ENCODE measurements at places on chromosomes 5 and 9.

DNA sequence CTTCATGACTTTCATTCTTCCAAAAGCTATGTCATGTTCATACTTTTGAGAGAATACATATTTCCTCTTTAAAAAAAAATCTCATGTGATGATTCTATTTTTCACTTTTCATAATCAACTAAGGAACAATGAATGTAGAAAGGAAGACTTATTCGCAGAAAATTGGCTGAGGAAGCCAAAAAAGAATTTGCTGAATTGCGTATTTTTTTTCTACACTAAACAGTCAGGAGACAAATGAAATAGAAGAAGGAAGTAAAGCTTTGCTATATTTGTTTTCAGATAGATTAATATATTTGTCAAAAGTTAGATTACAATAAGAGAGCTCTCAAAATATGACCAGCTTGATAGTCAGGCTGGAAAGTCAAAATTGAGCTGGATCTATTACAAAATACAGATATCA lies 504.2 kb downstream of the ANXA1 start:
- no peak overlapping the region for H3K27ac ChIP-seq
- DNase-seq, result no peak
- H3K4me1 ChIP-seq, result peaks cover 2% of the 10 kb centered on the region

GRCh38 chr5:82354543-82354942 lies 76.4 kb upstream of the RPS23 start:
- no peak overlapping the region for H3K27ac ChIP-seq
- no peak overlapping the region for H3K4me3 ChIP-seq
- H3K4me1 ChIP-seq, result peaks cover 2% of the 10 kb centered on the region
- no peak for DNase-seq
- H3K27me3 ChIP-seq, result no peaks in the 10 kb centered on the region

GRCh38 chr9:97459326-97459725 lies 42.1 kb upstream of the TMOD1 start:
- no peak overlapping the region for H3K27ac ChIP-seq
- H3K4me3 ChIP-seq, result no peak overlapping the region
- no peaks in the 10 kb centered on the region for H3K27me3 ChIP-seq
- no peaks in the 10 kb centered on the region for H3K4me1 ChIP-seq
- H3K36me3 ChIP-seq, result no peaks in the 10 kb centered on the region

DNA sequence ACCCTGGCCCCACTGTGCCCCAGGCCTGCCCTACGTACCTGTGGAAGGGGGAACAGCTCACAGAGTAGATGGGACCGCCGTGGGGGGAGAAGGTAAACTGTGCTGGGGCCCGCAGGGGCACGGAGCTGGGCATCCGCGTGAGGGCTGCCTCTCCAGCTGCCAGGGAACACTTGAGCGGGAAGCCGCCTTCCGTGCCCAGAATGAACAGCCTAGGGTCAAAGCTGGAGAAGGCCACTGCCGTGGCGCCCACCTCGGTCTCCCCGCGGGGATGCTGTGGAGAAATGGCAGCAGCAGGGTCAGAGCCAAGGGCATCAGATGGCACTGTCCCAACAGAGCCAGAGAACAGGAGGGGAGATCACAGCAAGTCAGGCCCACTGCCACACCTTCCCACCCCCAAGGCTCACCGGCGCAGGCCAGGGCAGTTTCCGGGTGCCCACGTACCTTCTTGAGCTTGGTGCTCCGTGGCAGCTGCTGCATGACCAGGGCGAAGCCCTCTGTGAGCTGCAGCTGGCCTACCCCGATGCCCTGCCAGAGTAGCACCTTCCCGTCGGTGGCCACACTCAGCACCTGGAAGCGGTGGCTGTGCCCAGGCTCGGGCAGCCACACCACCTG lies 21.9 kb downstream of the DYNC2I2 start:
- no peak overlapping the region for H3K27ac ChIP-seq
- DNase-seq, result no peak
- no peaks in the 10 kb centered on the region for H3K4me1 ChIP-seq
- H3K36me3 ChIP-seq, result peaks cover 16% of the 10 kb centered on the region

GRCh38 chr5:147339313-147339712 lies 104.5 kb downstream of the STK32A start:
- no peak overlapping the region for H3K4me3 ChIP-seq
- no peaks in the 10 kb centered on the region for H3K4me1 ChIP-seq
- no peak overlapping the region for H3K27ac ChIP-seq
- H3K36me3 ChIP-seq, result no peaks in the 10 kb centered on the region
- DNase-seq, result no peak

GRCh38 chr9:137234758-137235423 lies 4.2 kb downstream of the SLC34A3 start:
- no peak for DNase-seq
- H3K27ac ChIP-seq, result no peak overlapping the region
- H3K36me3 ChIP-seq, result no peaks in the 10 kb centered on the region

GRCh38 chr5:58983526-58984452 lies 400.9 kb downstream of the RAB3C start:
- H3K4me1 ChIP-seq, result no peaks in the 10 kb centered on the region
- no peak for DNase-seq
- H3K27ac ChIP-seq, result no peak overlapping the region
- no peaks in the 10 kb centered on the region for H3K27me3 ChIP-seq
- no peak overlapping the region for H3K4me3 ChIP-seq
- H3K36me3 ChIP-seq, result no peaks in the 10 kb centered on the region

DNA sequence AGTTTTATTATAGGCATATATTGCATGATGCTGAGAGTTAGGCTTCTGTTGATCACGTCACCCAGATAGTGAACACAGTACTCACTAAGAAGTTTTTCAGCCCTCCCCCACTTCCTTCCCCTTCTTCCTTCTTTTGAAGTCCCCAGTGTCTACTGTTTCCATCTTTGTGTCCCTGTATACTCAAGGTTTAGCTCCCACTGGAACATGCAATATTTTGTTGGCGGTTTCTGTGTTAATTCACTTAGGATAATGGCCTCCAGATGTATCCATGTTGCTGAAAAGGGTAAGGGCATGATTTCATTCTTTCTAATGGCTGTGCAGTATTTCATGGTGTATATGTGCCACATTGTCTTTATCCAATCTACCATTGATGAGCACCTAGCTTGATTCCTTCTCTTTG lies 764.3 kb downstream of the MTRR start:
- H3K36me3 ChIP-seq, result no peaks in the 10 kb centered on the region
- no peak for DNase-seq
- H3K27me3 ChIP-seq, result no peaks in the 10 kb centered on the region
- no peaks in the 10 kb centered on the region for H3K4me1 ChIP-seq

DNA sequence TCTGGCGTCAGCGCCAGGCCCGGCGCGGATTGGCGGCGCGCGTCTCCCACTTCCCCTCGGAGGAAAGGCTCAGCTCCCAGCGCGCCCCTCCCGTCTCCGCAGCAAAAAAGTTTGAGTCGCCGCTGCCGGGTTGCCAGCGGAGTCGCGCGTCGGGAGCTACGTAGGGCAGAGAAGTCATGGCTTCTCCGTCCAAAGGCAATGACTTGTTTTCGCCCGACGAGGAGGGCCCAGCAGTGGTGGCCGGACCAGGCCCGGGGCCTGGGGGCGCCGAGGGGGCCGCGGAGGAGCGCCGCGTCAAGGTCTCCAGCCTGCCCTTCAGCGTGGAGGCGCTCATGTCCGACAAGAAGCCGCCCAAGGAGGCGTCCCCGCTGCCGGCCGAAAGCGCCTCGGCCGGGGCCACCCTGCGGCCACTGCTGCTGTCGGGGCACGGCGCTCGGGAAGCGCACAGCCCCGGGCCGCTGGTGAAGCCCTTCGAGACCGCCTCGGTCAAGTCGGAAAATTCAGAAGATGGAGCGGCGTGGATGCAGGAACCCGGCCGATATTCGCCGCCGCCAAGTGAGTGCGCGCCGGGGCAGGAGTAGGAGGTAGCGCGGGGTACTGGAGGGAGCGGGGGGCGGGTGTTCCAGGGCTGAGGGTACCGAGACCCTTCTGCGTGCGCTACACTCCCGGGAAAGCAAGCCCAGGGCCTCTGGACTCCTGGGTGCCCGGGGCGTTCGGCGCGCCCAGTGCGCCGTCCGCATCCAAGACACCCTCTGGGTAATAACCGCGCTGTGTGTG lies at the start of gene MSX2:
MSX2 (plus strand) TSS at position 99 of the 777 bp plus-strand sequence; CDS start at position 177, 78 bp downstream.
- peaks cover 2% of the 10 kb centered on the region for H3K36me3 ChIP-seq
- H3K4me3 ChIP-seq, result peak within 1 kb of the TSS; percentile 90
- peaks cover 23% of the 10 kb centered on the region for H3K4me1 ChIP-seq
- DNase-seq, result peak; percentile 97

DNA sequence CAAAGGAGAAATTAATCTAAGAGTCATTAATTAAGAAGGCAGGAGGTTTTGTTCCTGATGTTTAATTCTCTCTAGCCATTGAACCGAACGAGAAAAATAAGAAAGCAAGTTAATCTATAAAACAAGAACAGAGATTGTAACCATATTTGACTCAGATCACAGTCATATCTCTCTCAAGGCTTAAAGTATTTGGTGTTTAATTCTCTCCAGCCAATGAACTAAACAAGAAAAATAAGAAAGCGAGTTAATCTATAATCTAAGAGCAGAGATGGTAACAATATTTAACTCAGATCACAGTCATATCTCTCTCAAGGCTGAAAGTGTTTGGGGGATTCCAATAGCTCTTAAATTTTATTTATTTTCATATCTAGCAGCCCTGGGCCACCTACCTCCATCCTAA lies 74.4 kb upstream of the SHISAL2B start:
- H3K27me3 ChIP-seq, result no peaks in the 10 kb centered on the region
- no peaks in the 10 kb centered on the region for H3K4me1 ChIP-seq
- no peak for DNase-seq
- H3K27ac ChIP-seq, result no peak overlapping the region
- H3K36me3 ChIP-seq, result no peaks in the 10 kb centered on the region

DNA sequence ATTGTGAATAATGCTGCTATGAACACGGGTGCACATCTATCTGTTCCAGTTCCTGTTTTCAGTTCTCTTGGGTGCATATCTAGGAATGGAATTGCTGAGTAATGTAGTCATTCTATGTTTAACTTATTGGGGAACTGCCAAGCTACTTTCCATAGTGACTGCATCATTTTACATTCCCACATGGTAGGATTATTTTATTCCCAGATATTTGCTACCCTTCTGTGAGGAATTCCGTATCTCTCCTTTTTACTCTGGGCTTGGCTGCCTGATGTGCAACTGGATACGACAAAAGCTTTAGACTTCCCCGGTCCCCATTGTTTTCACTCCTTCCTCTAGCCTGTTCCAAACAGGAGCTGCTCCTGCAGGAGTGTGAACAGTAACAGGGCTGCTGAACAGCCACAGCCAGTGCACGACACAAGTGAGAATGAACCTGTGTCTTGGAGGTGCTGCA lies 7.2 kb downstream of the TAS2R1 start:
- no peaks in the 10 kb centered on the region for H3K36me3 ChIP-seq
- no peaks in the 10 kb centered on the region for H3K27me3 ChIP-seq
- no peak overlapping the region for H3K4me3 ChIP-seq
- no peak for DNase-seq
- no peak overlapping the region for H3K27ac ChIP-seq
- peaks cover 9% of the 10 kb centered on the region for H3K4me1 ChIP-seq

DNA sequence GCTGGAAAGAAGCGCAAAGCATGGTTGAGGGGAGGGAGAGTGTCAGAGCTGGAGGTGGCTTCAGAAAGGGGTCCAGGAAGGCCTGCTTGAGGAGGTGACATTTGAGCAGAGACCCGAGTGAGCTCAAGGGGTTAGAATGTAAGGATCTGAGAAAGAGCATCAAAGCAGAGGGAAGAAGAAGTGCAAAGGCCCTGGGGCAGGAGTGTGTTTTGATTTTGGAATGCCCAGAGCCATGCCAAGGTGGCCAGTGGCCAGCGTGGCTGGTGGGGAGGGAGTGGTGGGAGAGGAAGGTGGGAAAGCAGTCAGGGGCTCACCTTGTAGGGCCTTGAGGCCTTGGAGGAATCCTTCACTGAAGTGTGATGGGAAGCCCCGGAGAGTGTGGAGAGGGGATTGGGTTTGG lies 15.4 kb downstream of the FGF18 start:
- DNase-seq, result no peak
- no peak overlapping the region for H3K27ac ChIP-seq
- H3K4me1 ChIP-seq, result peaks cover 4% of the 10 kb centered on the region
- H3K36me3 ChIP-seq, result no peaks in the 10 kb centered on the region

- no peak overlapping the region for H3K4me3 ChIP-seq
- no peaks in the 10 kb centered on the region for H3K36me3 ChIP-seq
- DNase-seq, result no peak
- no peaks in the 10 kb centered on the region for H3K4me1 ChIP-seq
- H3K27me3 ChIP-seq, result no peaks in the 10 kb centered on the region
- H3K27ac ChIP-seq, result no peak overlapping the region
Measured at GRCh38 chr5:122426301-122426700, 114.3 kb downstream of the SNCAIP start.

DNA sequence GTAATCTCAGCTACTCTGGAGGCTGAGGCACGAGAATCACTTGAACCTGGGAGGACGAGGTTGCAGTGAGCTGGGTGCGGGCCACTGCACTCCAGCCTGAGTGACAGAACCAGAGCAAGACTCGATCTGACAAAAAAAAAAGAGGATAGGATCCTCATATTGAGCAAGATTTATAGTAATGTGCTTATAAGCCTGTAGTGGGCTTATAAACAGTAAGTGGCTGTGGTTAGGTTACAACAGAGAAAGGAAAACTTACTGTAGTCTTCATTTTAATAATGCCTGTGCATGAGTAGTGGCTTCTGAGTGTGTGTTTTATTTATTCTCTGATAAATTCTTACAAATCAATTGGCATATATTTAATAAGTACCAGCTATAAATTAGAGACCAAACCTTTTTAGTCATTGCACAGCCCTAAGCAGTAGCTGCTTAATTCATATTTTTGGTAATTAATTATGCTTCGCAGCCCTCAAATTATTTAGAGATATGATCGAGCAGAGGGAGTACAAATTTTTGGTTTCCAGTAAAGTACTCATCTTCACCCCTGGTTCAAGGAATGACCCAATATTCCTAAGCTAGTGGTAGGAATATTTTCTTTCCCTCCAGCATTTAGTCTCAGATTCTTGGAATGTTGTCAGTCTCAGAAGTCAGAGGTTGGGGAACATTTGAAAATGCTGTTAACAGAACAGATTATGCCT lies 73.8 kb upstream of the KLF9 start:
- no peaks in the 10 kb centered on the region for H3K4me1 ChIP-seq
- no peak overlapping the region for H3K4me3 ChIP-seq
- no peaks in the 10 kb centered on the region for H3K27me3 ChIP-seq
- H3K27ac ChIP-seq, result no peak overlapping the region
- no peak for DNase-seq
- no peaks in the 10 kb centered on the region for H3K36me3 ChIP-seq

- no peaks in the 10 kb centered on the region for H3K27me3 ChIP-seq
- DNase-seq, result peak; percentile 73
- H3K4me3 ChIP-seq, result no peak overlapping the region
- no peaks in the 10 kb centered on the region for H3K36me3 ChIP-seq
Measured at GRCh38 chr5:90709323-90710155, 150.9 kb downstream of the ADGRV1 start.

DNA sequence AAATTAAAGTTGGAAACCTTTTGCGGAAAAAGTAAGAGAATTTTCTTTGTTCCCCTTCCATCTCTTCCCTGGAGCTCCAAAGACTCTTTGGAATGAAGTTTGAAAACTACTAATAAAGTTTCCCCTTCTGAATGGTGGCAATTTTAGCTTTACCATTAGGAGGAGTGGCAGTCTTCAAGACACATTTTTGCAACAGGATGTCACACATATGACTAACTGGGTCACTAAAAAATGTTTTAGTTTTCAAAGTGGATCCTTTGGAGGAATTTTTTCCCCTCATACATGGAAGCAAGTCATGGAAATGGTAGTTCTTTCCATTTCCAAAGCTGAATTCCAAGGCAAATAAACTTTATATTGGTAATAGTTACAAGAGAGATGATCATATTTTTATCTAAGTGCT lies 15.6 kb downstream of the FBXO4 start:
- H3K27ac ChIP-seq, result no peak overlapping the region
- H3K4me3 ChIP-seq, result no peak overlapping the region
- DNase-seq, result no peak
- H3K27me3 ChIP-seq, result no peaks in the 10 kb centered on the region
- no peaks in the 10 kb centered on the region for H3K36me3 ChIP-seq
- H3K4me1 ChIP-seq, result no peaks in the 10 kb centered on the region

All from mesendoderm (in vitro differentiated cells).